A549 treated with DMSO at 1 μM for 4 hours (cell line): ENCODE measurements at places on chromosomes 13 and 19. TPM values are rescaled to one million over a fixed set of nuclear protein-coding genes. Genes with fewer than 3 reads are reported as not detected.

The SLC17A7 gene
- total RNA-seq = 0.49 to 0.63 TPM (median 0.61 TPM) in 5 replicates

The APOC4 gene
- total RNA-seq = not detected in 5 replicates

The SIGLEC8 gene
- not detected in 5 replicates for total RNA-seq

The NDUFA11 gene
- total RNA-seq = 248 to 285 TPM (median 265 TPM) in 5 replicates

The SIGLEC14 gene
- total RNA-seq = 0.06 to 0.07 TPM in 2 of 5 replicates, not detected in the others

The PRR22 gene
- total RNA-seq = 2.1 to 3.2 TPM (median 2.6 TPM) in 5 replicates

The SPRY2 gene
- 11.1 to 15.0 TPM (median 12.2 TPM) in 5 replicates for total RNA-seq

The ZIK1 gene
- not detected in 5 replicates for total RNA-seq

The SKA3 gene
- 12.4 to 16.3 TPM (median 15.6 TPM) in 5 replicates for total RNA-seq

The WDR88 gene
- 0.09 to 0.23 TPM (median 0.16 TPM) in 3 of 5 replicates, not detected in the others for total RNA-seq

The GARRE1 gene
- 9.5 to 14.0 TPM (median 12.8 TPM) in 5 replicates for total RNA-seq

The TEX101 gene
- not detected in 5 replicates for total RNA-seq

The OSCAR gene
- total RNA-seq = 0.25 to 0.47 TPM (median 0.42 TPM) in 4 of 5 replicates, not detected in the other

The ZNF730 gene
- total RNA-seq = not detected in 5 replicates

The ZNF628 gene
- 3.7 to 10.2 TPM (median 6.9 TPM) in 5 replicates for total RNA-seq

The DHDH gene
- 0.91 to 1.8 TPM (median 1.7 TPM) in 5 replicates for total RNA-seq

The MYO16 gene
- 0.03 to 0.09 TPM (median 0.05 TPM) in 5 replicates for total RNA-seq

The CGB2 gene
- total RNA-seq = 0.22 to 0.41 TPM (median 0.35 TPM) in 3 of 5 replicates, not detected in the others

The KLK3 gene
- not detected in 5 replicates for total RNA-seq

The FUT2 gene
- not detected in 5 replicates for total RNA-seq

The SLC27A1 gene
- total RNA-seq = 2.6 to 3.2 TPM (median 3.1 TPM) in 5 replicates

The CYP2S1 gene
- 25.7 to 32.0 TPM (median 28.7 TPM) in 5 replicates for total RNA-seq

The SLC10A2 gene
- not detected in 5 replicates for total RNA-seq

The CAMSAP3 gene
- total RNA-seq = 2.5 to 4.6 TPM (median 4.1 TPM) in 5 replicates

The UBA52 gene
- total RNA-seq = 1,087 to 1,167 TPM (median 1,108 TPM) in 5 replicates

The B3GLCT gene
- total RNA-seq = 4.8 to 6.2 TPM (median 5.4 TPM) in 5 replicates

The JAK3 gene
- 0.20 to 0.43 TPM (median 0.26 TPM) in 5 replicates for total RNA-seq

The CRX gene
- total RNA-seq = not detected in 5 replicates

The IRGC gene
- not detected in 5 replicates for total RNA-seq

The ZNF260 gene
- 5.8 to 10.4 TPM (median 8.6 TPM) in 5 replicates for total RNA-seq

The CALR3 gene
- 0.07 TPM in 1 of 5 replicates, not detected in the others for total RNA-seq

The PRR19 gene
- 4.0 to 5.1 TPM (median 4.3 TPM) in 5 replicates for total RNA-seq

The STOML3 gene
- total RNA-seq = not detected in 5 replicates

The HAUS5 gene
- total RNA-seq = 10.8 to 18.4 TPM (median 15.7 TPM) in 5 replicates

The FFAR3 gene
- total RNA-seq = not detected in 5 replicates

The ZFR2 gene
- total RNA-seq = 0.16 to 0.31 TPM (median 0.30 TPM) in 3 of 5 replicates, not detected in the others

The KLF1 gene
- total RNA-seq = 0.06 TPM in 1 of 5 replicates, not detected in the others

The SLC25A41 gene
- total RNA-seq = 0.13 to 0.20 TPM (median 0.16 TPM) in 4 of 5 replicates, not detected in the other
